ENCODE measurements at places on chromosomes 11 and 22.

GRCh38 chr11:119791701-119792151 is 62.7 kb upstream of the NECTIN1 start:
- no peak for DNase-seq

- DNase-seq: no peak
Observed at GRCh38 chr22:19799322-19800190, 39.0 kb downstream of the TBX1 start.

GRCh38 chr11:118060081-118060661 is 16.7 kb upstream of the TMPRSS4 start:
- peak; percentile 10 for DNase-seq

- no peak for DNase-seq
Observed at GRCh38 chr11:113504071-113504470, 28.9 kb upstream of the DRD2 start.

- DNase-seq: no peak
Observed at GRCh38 chr11:108624196-108624925, 30.8 kb upstream of the EXPH5 start.

DNA sequence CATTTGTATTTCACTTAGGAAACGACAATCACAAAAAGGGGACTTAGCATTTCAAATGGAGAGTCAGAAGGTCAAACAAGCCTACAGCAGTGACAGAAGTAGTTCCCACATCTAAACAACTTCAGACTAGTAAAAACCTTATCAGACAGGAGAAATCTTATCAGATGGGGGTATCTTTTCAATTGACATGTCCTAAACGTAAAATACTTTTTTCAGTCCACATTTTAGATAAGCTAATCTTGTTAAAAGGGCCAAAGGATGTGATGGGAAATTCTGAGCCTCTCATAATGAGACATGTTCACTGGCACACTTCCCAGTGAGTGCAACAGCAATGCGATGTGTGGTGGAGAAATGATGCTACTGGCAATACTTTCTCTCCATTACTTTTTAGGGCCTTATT is 2.4 kb downstream of the MAPK1 start:
- peak; percentile 18 for DNase-seq

DNA sequence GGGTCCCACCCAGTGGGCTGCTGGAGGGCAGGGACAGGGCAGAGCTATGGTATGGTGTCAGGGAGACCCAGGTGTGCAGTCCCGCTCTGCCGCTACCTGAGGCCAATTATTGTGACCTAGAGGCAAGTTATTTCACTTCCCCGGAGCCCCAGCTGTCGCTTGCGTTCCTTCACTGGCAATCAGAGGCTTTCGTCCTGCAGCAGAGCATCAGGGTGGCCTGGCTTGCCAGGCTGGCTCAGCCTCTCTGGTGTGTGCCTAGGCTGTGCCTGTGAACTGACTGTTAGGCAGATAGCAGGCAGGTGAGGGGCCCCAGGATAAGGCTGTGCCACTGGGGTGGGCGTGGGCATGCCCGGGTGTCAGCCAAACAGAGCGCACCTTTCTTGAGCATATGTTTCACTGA is 31.4 kb downstream of the GLB1L2 start:
- DNase-seq: no peak

Measured in activated CD8-positive, alpha-beta memory T cell treated with anti-CD3 and anti-CD28 coated beads, Interleukin-2, amount 50 U/mL, for 4 hours (primary cell).